Uterus (tissue), 4 donors: ENCODE measurements at places on chromosomes 4 and X. TPM values are rescaled to one million over a fixed set of nuclear protein-coding genes. Genes with fewer than 3 reads are reported as not detected.

TSPYL2 gene
- total RNA-seq = 152 TPM

NAP1L2 gene
- total RNA-seq = 9.3 TPM

FGF16 gene
- total RNA-seq = 1.0 TPM

MAGEA11 gene
- not detected for total RNA-seq

PLAC8 gene
- not detected for total RNA-seq
